ENCODE measurements at places on chromosomes 1 and 21.

DNA sequence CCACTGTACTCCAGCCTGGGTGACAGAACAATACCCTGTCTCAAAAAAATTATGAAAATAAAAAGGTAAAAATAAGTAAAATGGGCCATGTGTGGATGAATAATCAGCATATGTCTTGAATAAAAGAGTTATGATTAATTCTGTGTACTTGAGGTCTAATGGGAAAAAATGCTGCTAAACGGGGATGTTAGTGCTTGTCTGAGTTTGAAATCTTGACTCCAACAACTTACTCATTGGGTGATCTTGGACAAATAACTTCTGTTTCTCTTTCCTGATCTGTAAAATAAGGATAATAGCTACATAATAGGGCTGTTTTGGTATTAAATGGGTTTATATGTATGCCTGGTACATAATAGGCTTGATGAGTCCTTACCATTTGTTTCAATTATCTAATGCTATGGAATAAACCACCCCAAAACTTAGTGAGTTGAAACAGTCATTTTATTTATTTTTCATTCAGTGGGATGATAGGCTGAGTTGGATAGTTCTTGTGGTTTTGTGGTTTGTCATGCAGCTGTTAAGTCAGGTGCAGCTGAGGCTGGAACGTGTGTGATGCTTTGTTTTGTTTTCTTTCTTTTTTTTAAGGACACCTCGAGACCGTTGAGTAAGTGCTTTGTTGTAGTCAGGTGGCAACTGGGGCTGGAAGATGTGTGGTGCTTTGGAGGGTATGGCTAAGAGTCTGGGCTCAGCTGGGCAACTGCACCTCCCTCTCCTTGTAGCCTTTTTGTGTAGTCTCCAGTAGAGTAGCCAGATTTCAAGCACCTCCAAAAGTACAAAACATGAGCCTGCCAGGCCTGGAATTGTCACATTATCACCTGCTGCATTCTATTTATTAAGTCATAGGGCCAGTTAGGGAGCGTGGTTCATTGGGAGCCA is 4.9 kb downstream of the MDM4 start:
- peak; percentile 49 for DNase-seq

DNA sequence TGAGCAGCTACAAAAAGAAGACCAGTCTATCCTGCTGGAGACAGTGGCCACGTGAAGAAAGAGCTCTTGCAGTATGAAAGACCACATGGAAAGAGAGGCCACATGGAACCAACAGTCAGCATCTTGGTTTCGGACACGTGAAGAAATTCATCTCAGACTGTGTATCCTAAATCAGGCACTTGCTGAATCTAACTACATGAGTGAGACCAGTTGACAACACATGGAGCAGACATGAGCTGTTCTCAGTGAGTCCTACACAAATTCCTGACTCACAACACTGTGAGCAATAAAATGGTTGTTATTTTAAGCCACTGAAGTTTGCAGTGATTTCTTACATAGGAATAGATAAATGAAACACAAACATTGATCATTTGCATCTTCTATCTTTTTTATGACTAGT is 2.4 kb upstream of the TAF1A start:
- DNase-seq = no peak

DNA sequence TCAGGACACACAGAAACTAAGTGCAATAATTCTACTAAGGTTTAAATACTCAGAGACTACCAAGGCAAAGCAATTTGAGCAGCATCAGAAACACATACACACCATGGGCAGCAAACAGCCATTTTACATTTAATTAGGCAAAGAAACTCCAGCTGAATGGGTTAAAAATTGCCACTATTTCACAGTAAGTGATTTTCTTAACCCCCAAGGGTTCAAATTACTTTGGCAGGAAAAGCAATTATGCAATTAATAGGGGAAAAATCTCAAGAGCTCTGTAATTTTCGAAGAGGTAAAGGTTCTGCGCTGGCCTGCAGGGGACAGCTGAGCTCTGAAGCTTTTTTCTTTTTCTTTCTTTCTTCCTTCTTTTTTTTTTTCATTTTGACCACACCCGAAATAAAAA is 206.2 kb upstream of the RRP15 start:
- no peak for DNase-seq

DNA sequence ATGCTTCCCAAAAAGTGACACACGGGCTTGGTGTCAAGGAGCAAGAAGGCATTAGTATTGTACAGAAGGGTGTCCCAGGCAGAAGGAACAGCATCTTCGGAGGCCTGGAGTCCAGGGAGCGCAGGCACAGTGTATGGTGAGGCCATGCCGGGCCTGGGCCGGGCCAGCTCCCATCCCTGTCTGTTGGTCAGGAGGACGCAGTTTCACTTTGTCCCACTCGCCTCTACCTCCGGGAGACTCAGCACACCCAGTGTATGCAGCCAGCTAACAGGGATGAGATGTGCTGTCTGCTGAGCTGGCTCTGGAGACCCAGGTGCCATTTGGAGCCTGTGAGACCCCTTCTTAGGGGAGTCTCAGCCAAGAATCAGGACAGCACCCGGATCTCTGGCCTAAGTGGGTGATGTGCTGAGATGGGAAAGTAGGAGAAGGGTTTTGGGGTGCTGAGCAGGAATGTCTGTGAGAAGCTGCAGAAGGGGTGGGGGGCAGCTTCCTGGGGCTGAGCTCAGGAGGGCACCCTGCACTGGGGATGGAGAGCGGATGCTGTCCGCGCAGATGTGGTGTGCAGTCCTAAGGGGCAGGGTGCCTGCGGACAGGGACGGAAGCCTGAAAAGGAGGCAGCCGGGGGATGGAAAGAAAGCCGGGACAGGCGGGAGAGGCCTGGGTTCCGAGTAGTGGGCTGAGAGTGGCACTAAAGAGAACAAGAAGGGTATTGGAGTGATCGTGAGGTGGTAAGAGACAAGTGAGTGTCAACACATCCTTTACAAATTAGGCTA is 25.7 kb downstream of the DMRTB1 start:
- DNase-seq = no peak

GRCh38 chr1:32335790-32336590 is at the start of gene MARCKSL1:
Gene MARCKSL1, minus strand, starts transcription at chr1:32336233. Its CDS starts 200 bp downstream, at chr1:32336033.
- peak; percentile 63 for DNase-seq

DNA sequence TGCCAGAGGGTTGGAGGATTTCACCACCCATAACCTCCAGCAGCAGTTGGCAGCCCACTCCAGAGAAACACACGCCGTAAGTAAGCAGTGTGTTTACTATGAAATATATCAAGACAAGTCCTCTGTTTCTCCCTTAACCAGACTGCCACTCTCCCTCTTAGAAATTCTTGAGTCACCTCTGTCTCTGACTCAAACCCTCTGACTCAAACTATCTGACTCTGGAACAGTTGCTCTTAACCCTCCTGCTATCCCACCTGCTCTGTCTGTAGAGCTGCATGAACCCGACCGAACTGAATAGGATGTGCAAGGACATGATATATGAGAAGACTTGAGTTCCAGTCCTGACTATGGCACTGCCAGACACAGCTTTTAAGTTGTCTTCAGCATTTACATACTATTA is 14.1 kb downstream of the INPP5B start:
- DNase-seq = peak; percentile 59

DNA sequence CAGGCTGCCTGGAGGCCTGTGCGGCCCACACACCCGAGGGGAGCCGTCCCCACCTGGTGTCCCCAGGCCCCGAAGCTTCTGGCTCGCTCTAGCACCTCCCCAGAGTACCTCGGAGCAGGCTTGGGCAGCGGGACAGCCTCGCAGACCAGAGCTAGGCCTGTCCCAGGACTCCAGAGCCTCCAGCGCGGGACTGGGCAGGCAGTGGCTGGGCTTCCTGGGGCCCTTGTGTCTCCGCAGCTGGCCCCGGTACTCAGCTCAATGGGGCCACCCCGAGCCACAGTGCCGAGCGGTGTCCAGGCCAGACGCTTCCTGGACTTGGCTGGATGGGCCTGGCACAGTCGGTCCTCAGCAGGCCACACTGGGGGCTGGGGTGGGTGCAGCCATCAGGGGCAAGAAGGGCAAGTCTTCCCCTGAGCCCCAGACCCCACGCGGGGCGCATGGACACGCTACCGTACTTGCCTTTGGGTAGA is 4.9 kb downstream of the SCNN1D start:
- DNase-seq = no peak

GRCh38 chr1:234900595-234900994 is 228.0 kb downstream of the TOMM20 start:
- no peak for DNase-seq

- DNase-seq = peak; percentile 3
These were observed 51.1 kb upstream of the CFHR3 start for GRCh38 chr1:196723325-196724185.

DNA sequence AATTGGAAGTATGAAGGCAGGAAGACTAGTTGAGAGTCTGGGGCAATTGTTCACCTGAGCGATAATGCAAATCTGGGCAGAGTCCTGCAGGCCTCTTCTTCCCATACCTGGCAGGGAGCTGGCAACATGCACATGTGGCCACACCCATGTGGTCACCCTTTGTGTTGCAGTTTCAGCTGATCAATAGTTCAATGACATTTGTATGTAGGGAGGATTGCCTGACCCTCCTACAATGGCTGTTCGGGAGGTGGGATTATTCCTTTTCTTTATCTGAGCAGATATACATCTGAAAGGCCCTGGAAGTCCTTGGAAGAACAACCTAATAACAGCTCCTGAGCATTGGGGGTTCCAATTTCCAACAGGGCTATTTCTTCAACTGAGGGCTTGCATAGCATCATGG is 15.2 kb upstream of the TRIM45 start:
- DNase-seq = no peak

DNA sequence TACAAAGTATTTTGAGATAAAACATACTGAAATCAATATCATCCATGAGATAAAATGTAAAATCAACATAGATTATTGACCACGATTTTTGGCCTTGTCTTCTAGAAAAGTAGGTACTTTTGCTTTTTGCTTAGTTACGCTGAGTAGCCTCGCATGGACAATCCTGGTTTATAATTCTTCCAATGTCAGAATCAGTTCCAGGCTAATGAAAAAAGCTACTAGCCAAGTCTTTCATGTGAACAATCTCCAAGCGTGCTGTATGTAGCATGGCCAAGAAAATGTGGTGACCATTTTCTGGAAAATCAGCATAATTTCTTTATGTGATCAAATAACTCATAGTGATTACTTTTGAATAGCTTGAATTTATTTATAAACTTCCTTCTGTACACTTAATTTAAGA is 145.8 kb downstream of the NTMT2 start:
- no peak for DNase-seq

DNA sequence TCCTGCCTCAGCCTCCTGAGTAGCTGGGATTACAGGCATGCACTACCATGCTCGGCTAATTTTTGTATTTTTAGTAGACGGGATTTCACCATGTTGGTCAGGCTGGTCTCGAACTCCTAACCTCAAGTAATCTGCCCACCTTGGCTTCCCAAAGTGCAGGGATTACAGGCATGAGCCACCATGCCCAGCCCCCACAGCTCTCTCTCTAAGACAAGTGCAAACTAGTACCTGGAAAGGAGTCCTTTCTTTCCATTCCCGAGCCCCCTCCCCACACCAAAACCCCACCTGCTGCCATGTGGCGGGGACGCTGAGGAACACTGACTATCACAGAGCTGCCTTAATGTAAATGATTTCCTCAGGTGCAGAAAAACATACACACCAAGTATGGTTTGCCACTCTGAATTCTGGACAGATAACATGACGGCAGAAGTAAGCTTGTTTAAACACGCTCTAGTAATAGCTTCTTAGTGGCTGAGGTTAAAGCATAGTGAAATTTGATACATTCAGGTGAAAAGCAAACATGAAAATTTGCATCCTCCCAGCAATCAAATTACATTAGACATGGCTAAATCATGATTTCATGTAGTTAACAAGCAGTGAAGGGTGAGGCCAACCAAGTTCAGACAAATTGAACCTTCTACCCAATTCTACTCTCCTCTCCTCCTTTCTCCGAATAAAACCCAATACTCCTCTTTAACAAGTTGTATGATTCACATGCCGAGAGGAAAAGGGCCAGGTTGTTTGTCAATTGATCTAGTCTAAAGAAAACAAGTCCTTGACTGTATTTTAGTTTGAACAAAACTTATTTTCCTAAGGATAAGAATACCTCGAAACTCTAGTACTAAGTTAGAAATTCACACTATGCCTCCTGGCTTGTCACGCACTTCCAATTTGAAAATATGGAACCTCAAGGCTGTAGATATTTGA is 19.8 kb downstream of the ERRFI1 start:
- DNase-seq = peak; percentile 45

DNA sequence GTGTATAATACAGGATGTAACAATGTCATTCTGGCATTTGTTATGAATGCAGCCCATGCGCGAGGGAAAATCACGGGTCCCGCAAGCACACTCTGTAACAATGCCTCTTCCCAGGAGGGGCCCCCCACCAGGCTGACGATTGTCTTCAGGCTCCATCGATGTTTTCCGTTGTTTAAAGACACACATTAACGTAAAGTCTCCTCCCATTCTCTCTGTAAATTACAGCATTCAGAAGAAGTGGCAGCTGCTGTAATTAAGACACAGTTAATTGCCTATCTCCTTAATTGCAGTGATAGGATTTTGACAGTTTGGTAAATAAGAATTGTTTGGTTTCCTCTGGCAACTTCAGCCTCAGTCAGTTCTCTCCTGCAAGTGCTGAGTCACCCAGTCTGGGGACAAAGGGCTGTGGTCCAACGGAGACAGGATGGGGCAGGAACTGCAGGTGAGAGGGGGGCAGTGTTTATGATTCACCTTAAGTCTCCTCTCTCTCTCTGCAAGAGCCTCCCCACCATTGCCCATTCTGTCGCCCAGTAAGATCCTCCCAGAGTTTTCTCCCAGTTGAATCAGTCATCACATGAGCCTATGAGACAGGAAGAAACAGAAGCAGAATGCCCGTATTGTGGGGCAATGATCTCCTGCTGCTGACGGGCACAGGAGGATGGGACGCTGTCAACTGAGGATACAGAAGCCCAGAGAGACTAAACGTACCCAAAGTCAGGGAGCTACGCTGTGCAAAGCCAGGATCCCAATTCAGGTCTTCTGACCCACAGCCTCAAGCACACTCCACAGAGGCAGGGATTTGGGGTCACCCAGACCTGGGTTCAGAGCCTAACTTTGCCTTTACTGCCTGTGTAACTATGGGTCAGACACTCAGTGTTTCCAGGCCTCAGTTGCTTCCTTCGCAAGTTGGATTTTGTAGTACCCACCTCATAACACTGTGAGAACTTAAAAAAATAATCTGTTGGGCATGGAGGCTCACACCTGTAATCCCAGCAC is 110.0 kb downstream of the ADSS2 start:
- peak; percentile 58 for DNase-seq

DNA sequence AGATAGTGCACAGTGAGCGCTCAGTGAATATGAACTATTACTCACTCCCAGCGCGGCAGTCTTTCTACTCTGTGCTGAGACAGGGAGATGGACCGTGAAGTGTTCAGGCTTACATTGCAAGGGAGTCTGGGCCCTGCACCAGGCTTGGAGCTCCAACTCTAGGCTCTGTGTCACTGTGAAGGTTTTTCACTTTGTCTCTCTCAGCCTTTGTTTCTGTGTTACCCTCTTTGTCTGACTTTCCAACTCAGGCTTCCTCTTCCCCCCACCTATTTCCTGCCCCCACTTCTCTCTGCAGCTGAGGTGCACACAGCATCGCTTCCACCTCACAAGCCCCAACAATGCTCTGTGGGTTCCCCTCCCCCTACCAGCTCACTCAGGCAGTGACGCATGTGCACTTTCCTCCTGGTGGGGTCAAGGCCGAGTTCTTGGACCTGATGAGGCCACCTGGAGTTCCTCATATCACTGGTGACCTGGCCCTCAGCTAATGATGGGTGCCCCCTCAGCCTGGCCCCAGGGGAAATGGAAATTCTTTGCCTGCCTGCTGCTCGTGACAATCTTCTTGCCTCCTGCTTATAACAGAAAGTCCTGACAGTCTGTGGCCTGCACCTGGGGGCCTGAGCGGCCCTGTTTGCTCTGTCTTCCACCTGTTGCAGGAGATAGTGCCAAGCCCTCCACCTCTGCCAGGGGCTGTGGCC is 1.1 kb upstream of the LCK start:
- no peak for DNase-seq

All from fibroblast of lung (primary cell).